ENCODE measurements at places on chromosomes 11 and 22.
A peak's percentile ranks its signal among the peaks of the same experiment; 100 is the strongest.

DNA sequence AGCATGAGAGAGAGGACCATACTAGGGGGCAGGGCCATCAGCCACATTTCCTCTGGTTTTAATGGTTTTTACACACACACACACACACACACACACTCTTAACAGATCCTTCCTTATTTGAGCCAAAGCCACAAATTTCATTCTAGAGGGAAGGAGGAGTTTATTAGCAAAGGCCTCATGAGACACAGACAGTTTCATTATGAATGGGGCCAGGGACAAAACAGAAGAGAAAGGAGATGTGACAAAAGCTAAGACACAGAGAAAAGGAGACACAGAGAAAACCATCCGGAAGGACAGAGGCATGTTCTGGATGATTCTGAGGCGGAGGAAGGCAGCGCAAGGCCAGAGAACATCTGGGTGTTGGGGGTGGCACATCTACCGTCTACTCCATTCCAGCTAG is 32.2 kb upstream of the ARFGAP3 start:
- no peak for DNase-seq

DNA sequence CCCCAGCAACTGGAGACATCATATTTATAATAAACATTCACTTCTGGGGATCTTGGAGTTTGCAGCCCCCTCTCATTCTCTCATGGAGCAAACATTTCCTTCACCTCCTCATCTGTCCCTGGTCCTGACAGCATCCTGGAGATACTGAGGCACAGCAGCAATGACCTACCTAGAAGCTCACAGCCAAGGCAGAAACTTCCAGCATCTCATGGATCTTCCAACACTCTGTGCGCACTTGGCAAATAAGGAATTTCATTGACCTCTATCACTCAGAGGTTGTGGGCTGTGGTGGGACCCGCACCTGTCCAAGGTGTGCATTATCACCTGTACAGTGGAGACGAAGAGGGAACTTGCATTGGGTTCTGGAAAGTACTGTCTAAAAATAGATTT is 109.8 kb downstream of the GGTLC2 start:
- DNase-seq: no peak

DNA sequence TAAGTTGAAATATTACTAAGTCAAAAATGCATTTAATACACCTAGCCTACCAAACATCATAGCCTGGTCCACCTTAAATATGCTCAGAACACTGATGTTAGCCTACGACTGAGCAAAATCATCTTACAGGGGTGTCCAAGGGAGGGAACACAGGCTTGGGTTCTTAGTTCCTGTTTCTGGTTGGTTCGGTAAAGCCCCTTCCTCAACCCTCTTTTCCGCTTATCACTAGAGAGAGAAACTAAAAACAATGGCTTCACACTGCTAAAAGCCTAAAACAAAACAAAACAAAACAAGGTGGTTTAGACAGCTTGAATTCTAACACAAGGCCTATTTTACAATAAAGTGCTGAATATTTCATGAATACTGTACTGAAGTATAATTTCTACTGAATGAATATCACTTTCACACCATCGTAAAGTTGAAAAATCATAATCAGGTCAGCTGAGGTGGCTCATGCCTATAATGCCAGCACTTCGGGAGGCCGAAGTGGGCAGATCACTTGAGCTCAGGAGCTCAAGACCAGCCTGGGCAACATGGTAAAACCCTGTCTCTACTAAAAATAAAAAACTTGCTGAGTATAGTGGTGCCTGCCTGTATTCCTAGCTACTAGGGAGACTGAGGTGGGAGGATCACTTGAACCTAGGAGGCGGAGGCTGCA is 118.0 kb downstream of the SIK3 start:
- no peak for DNase-seq

DNA sequence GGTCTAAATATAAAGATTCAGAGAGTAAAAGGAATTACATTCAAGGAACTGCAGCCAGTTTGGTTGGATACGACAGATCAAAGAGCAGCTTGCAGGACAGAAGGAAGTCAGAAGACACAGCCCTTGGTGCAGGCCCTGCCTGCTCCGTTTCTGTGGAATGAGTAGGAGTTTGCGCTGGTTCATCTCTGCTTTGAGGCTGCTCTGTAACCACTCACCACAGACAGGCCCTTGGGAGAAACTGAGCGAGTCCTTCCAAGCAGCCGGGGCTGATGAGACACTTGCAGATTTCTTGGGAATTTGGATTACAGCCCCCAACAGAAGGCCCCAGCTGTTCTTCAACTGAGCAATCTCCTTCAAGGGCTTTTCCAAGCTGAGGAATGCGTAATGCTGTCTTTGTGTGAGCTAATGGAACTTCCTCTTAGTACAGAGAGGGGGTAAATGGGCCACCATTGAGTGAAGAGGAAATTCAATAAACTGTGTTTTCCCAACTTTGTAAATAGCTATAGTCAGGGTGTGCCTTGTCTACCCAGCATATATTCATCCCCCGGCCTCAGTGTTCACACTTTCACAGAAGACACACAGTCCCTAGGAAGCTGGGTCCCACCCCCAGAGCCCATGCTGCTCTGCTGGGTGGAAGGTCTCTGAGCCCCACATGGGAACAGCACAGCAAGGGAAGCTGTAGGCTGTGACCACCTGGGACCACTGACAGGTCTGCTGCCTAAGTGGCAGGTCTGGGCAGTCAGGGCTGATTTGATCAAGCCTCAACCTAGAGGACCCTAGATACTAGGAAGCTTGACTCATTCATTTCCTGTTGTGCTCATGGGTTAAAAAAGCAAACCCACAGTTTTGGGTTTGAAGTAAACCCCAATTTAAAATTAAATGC is 16.6 kb downstream of the IL10RA start:
- peak; percentile 61 for DNase-seq

- no peak for DNase-seq
Measured at GRCh38 chr22:35057155-35057554, 8.8 kb upstream of the ISX start.

- peak; percentile 37 for DNase-seq
Measured at GRCh38 chr22:17258015-17258787, 39.0 kb upstream of the ADA2 start.

GRCh38 chr11:114130629-114131277 is 71.2 kb downstream of the ZBTB16 start:
- no peak for DNase-seq

DNA sequence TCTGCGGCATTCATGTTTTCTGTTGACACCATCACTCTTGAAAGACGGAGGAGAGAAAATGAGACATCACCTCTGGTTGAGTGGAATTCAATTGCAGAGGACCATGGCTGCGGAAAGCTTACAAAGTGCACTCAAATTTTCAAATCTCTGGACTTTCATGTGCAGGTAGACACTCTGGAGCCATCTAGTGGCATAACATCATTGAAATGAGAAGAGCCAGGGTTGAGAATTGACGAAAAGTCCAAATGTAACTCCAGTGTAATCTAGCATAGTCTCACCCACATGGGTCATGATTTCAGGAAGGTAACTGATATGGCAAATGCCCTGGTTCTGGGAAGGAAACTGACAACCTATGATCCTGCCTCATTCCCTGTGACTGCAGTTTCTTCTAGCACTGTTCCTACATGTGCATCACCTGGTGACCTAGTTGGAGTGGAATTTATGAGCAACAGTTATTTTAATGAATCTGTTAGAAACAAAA is 687.8 kb downstream of the KCNA4 start:
- DNase-seq: no peak

GRCh38 chr11:113408887-113409286 is 21.3 kb downstream of the ANKK1 start:
- no peak for DNase-seq

DNA sequence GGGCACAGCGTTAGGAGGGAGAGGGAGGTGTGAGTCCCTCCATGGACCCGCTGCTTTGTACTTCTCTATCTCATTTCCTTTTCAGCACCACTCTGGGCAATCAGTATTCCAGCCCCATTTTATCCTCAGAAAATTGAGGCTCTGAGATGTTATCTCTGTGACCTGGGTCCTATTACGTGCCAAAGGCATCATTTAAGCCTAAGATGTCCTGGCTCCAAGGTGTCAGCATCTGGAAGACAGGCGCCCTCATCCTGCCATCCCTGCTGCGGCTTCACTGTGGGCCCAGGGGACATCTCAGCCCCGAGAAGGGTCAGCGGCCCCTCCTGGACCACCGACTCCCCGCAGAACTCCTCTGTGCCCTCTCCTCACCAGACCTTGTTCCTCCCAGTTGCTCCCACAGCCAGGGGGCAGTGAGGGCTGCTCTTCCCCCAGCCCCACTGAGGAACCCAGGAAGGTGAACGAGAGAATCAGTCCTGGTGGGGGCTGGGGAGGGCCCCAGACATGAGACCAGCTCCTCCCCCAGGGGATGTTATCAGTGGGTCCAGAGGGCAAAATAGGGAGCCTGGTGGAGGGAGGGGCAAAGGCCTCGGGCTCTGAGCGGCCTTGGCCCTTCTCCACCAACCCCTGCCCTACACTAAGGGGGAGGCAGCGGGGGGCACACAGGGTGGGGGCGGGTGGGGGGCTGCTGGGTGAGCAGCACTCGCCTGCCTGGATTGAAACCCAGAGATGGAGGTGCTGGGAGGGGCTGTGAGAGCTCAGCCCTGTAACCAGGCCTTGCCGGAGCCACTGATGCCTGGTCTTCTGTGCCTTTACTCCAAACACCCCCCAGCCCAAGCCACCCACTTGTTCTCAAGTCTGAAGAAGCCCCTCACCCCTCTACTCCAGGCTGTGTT is 829 bp upstream of the APOC3 start:
- no peak for DNase-seq

GRCh38 chr11:134856056-134856971 is 444.3 kb upstream of the B3GAT1 start:
- DNase-seq: no peak

GRCh38 chr11:73951797-73952196 is 971 bp downstream of the DNAJB13 start:
- no peak for DNase-seq

DNA sequence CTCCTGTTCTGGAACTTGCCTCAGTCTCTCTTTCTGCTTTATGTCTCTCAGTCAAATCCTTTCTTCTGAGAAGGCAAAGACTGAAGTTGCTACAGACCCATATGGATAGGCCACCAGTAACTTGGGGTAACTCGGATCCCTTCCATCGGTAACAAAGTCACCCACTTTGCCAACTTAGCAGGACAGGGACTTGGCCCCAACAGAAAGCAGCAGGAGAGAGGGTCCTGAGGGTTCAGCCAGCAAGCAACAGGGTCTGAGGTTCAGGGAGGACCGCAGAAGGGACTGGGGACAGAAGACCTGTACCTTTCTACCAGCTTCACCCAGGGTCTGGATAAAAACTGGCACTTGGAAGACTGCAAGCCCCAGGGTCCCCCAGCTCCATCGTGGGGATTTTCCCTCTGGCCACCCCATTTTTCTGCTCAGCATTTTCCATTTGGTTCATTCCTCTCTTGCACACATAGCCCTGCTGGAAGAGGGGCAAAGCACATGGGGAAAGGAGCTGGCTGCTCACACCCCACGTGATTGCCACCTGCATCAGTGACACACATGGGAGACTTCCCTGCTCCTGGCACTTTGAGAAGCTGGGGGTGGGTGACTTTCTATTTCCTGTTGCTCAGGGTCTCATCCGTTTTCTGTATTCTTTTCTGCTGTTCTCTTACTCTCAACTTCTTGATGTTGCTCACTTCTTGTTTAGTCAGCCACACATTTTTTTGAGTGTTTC is 34.6 kb upstream of the GNAZ start:
- DNase-seq: no peak

- no peak for DNase-seq
Measured at GRCh38 chr11:64251753-64252002, 348 bp downstream of the PLCB3 start.

DNA sequence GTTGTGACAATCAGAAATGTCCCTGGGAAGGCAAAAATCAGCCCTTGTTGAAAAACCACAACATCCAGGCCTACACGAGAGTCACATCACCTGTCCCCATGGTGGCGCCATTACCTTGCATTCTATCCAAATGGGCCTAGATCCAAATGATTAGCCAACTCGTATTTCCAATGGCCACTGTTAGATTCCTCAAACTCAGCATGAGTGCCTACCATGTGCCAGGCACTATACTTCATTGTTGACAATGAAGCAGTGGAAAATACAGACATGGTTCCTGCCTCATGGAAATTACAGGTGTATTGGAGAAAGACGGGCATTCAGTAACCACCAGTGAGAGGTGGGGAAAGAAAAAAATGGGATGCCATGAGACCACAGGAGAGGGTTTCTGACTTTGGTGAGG is 29.8 kb upstream of the CREB3L1 start:
- no peak for DNase-seq

DNA sequence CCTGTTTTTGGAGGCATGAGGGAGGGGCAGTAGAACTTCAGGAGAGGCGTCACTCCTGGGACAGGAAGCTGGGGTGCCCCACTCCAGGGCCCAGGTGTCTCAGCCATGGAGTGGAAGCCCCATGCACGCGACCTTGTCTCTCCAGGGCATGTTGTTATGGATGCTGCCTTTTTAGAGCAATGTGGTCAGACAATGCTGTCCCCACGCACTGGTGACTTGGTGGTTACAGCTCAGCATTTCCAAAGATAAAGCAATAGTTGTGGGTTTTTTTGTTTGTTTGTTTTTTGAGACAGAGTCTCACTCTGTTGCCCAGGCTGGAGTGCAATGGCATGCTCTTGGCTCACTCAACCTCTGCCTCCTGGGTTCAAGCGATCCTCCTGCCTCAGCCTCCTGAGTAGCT is 22.3 kb downstream of the EIF4G2 start:
- no peak for DNase-seq

GRCh38 chr11:87722756-87723565 is 452.3 kb downstream of the RAB38 start:
- DNase-seq: peak; percentile 3

GRCh38 chr11:88297863-88298262 is 39.7 kb downstream of the CTSC start:
- DNase-seq: no peak

- DNase-seq: no peak
Measured at GRCh38 chr11:100872951-100873740, 186.1 kb downstream of the ARHGAP42 start.

- DNase-seq: peak; percentile 36
Measured at GRCh38 chr11:123407130-123407995, 22.7 kb upstream of the GRAMD1B start.

- peak; percentile 90 for DNase-seq
Measured at GRCh38 chr22:23857606-23858483, at the start of gene SLC2A11. Gene SLC2A11, plus strand, starts transcription at chr22:23857875. Its CDS starts 125 bp downstream, at chr22:23858000.

GRCh38 chr11:45354976-45355705 is 69.0 kb upstream of the SYT13 start:
- DNase-seq: peak; percentile 85
